ENCODE measurements at places on chromosomes 6 and 20.

GRCh38 chr6:147782302-147782701, 273.8 kb downstream of the SAMD5 start:
- DNase-seq, result no peak

GRCh38 chr6:40197371-40197770, 263.1 kb upstream of the MOCS1 start:
- DNase-seq, result no peak

DNA sequence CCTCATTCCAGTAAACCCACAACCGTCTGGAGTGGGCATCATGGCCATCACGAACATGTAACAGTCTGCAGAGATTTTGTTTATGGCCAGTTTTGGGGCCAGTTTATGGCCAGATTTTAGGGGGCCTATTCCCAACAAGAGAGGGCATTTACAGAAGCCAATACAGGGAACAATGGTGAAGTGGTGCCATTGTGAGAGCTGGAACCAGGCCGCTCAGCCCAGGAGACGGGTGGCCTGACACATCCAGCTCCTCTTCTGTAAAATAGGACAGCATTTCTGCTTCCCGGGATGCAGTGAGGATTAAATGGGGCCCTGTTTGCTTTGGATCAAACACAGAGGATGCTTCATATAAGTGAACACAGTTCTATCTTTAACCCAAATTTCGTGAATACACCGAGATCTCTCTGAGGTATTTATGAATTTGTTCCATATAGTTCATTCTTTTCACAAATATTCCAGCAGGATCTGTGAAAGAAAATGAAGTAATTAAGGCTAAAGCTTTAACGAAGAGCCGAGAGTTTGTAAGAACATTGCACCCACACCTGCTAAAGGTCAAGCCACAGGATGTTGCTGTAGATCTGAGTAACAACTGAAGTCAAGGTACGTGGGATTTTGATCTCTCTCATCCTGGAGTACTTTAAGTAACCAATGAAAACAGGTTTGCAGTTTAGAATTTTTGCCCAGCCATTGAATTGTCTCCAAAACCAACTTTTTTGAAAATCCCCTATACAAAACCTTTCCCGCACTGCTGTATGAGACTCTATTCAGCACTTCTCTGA, 14.5 kb upstream of the SIRPG start:
- DNase-seq, result no peak

- no peak for DNase-seq
Observed at GRCh38 chr6:144418959-144419545, 133.9 kb downstream of the UTRN start.

DNA sequence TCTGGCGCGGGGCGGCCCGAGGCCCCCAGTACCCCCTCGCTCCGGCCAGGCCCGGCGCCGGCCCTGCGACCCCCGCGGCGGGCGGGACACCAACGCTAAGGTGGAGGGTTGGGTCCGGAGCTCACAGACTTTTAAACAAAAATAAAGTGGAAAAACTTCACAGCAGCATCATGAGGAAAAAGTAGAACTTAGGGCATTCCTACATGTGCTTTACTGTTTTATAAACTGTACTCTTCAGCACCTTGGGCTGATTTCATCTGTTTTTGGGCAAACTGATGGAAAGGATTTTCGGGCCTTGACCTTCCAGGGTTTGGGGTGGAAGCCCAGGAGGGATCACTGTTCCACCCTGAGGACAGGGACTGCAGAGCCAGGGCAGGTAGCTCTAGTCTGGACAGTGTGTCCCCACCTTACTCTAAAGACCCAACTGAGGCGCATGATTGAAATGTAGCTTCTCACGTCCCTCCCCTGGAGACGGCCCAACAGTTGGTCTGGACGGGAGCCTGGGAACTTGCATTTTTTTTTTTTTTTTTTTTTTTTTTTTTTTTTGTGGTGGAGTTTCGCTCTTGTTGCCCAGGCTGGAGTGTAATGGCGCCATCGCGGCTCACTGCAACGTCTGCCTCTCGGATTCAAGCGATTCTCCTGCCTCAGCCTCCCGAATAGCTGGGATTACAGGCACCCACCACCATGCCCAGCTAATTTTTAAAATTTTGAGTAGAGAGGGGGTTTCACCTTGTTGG, 740 bp downstream of the NELFCD start:
- DNase-seq, result no peak

- no peak for DNase-seq
Observed at GRCh38 chr20:12095180-12095920, 177.7 kb downstream of the BTBD3 start.

- DNase-seq, result no peak
Observed at GRCh38 chr20:42549496-42549895, 640.2 kb downstream of the PTPRT start.

DNA sequence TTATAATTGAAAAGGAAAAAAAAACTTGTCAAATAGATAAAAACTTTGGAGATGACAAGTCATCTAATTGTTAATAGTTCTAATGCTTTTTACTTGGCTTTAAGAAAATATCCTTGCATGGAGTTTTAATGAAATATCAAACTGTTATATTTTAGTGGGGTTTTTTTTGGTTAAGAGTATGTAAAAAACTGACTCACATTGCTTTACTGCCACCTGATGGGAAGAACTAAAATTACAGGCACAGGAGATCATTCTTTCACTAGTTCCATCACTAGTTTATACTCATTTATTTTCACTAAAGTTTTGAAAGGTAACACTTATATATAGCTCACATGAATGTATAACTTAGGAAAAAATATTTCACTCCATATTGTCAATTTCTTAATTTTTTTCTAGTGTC, 309.1 kb downstream of the LMBRD1 start:
- DNase-seq, result no peak

- DNase-seq, result no peak
Observed at GRCh38 chr20:38128691-38129090, 36.4 kb downstream of the TGM2 start.

- no peak for DNase-seq
Observed at GRCh38 chr20:35586751-35587425, 28.7 kb upstream of the SPAG4 start.

DNA sequence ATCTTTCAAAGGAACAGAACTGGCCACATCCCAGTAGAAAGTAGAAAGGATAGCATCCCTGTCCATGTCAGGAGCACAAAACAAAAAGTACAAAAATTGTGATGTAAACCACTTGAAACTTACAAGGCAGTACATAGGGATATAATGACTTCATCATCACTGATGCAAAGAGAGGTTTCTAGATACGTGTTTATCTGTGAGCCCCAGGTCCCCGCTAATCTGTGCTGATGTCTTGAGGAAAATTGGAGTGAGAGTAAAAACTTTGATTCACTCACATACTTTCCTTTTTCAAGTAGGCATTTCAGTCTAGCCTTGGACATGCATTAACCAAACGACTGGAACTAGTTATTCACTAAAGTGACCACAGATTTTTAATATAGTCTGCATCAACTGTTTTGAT, 216.7 kb upstream of the QKI start:
- DNase-seq, result no peak

DNA sequence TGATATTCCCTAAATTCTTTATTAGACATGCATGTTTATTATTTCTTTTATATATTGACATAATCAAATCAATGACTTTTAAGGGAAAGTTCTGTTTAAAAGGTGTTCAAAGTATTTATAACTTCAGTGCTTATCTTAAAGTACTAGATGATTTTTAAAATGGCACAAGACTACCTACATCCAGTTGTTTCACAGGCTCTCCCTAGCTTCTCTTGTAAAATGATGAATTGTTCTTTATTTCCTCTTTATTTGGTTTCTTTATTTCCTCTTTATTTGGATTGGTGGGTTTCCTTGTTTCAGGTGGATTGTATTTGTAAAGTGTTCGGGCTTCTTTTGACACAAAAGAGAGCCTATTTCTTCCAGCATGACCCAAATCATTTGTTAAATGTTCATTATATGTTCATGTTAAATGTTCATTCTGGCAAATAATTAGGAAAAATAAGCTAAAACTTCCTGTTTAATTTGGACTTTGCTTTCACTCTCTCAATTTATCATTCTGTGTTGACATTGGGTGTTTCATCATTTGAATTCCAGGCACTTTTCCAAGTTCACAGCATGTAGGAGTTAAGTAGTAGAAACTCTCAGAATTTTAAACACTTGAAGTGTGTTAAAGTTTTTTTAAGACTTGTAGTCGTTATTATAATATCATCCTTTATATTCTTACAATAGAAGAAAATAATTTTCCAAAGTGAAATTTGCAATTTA, 24.6 kb downstream of the MLIP start:
- no peak for DNase-seq

DNA sequence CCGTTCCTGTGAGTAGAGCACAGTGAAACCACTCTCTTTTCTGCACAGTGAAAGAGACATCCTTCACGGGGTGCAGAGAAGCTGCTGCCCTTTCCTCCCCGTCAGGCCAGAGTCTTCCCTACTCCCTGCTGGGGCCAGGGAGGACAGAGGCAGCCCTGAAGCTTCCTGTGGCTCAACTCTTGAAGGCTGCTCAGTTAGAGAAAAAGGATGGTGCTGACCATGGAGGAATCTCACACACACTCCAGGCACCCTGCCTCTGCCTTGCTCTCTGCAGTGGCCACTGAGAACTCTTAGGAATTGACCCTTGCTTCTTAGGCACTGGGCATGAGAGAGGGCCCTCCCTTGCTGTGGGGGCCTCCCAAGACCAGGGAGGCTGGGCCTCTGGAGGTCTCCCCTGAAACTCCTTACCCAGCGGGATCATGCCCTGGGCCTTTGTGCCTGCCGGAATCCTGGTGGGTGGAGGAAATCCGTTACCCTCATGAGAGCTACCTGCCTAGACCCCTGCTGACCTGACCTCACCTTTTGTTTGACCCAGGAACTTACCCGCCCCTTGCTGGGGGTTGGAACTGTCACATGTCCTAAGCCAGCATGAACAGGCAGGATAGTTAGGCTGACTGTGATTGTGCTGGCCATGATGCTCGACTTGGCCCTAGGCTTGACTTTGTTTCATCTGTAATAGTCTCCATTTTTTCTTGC, 65.0 kb upstream of the CD93 start:
- DNase-seq, result no peak

DNA sequence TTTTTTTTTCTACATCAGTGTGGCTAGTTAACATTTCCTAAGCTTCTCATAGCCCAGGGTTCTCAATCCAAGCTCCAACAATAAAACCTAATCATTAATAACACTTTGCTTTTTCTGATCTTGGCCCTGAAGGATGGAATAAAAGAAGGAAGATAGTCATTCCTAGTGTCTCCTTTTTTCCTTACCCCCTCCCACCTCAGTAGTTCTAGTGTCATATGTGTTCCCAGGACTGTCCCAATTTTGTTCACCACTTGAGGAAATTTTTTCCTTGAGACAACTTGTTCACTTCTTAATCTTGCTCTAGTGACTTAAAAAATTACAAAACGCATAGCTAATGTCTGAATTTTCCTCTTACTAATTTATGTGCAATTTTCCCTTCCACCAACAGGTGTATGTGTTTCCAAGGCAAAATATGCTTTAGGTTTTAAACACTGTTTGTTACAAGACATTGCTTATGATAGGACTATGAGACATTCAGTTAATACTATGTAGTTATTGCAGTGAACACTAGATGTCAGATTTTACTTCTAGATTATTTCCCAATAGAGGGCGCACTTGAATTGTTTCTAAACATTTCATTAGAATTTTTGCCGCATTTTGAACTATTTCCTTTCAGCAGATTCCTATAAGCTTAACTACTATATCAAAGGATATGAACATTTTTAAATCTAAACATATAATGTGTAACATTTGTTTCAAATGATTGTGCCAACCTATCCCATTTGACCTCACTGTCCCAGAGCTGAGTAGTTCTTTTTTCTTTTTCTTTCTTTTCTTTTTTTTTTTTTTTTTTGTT, 18.5 kb upstream of the C6orf141 start:
- DNase-seq, result no peak

- no peak for DNase-seq
Observed at GRCh38 chr6:31861919-31862343, 690 bp downstream of the NEU1 start.

GRCh38 chr6:117718895-117719294, 43.6 kb downstream of the NUS1 start:
- no peak for DNase-seq

DNA sequence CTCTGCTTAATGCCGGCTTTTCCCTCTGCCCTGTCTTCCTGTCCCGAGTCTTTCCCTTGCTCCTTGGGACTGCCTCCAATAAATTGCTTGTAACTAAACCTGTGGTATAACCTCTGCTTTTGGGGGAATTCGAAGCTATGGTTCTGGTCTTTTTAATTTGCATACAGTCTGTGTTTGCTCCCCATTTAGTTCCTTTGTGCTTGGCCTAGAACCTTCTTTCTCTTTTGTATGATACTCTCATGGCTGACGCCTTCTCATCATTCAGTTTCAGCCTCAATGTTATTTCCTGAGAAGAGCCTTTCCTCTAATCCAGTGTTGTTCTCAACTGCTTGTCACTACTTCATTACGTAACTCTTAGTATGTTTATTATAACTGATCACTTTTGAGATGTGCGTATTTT, 248.0 kb downstream of the PHF3 start:
- no peak for DNase-seq

DNA sequence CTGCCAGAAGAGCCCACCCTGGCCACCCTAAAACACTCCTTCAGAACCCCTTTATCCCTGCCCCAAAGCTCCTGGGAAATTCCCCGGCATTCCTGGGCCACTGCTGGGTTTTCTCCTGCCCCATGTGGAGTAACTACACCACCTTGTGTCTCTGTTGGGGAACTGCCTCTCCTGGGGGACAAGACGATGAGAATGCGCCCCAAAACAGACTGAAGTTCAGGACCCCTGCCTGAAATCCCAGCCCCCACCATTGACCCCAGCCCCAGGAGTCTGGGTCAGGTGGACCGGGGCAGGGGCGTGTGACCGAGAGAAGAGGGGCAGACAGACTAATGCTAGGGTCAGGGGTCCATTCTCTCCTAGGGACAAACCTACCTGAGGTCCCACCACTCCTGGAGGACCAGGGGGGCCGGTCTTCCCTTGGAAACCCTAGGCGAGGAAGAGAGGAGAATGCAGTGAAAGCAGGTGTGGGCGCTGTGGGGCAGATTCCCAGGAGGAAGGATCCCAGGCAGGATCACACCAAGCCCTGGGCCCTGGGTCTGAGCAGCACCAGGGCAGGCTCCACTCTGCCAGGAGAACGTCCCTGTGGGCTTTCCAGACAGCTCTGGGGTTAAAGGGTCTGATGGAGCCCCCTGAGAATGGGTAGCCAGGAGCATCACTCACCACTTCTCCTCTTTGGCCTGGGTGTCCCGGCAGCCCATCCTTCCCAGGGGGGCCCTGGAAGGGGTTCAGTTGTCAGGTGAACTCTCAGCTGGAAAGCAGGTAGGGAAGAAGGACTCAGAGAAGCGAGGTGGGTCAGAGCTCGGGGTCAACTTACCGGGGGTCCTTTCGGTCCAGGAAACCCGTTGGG, 19.4 kb downstream of the COL11A2 start:
- DNase-seq, result no peak

DNA sequence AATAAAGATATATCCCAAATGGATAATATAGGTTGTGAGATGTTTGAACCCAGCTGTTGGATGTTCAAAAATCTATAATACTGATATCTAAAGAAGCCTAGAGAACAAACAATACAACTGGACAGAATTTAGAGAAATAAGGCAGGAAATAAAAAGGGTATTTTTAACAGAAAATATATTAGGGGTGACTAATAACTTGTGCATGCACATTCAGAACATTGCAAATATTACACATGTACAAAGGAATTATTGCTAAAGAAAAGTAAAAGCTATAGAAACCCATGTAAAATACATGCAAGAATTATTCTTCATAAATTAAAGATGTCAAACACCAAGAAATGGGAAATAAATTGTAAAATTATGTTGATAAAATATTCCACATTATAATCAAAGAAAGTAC, 32.7 kb upstream of the HCRTR2 start:
- DNase-seq, result no peak
